ENCODE measurements at places on chromosomes 2 and 18. TPM values are rescaled to one million over a fixed set of nuclear protein-coding genes. Genes with fewer than 3 reads are reported as not detected.

TXNL1 gene
- total RNA-seq: 128 TPM

TMEFF2 gene
- 2.2 TPM for total RNA-seq

STK11IP gene
- 15.8 TPM for total RNA-seq

CPS1 gene
- 6.3 TPM for total RNA-seq

PROKR1 gene
- total RNA-seq: not detected

FAM228A gene
- not detected for total RNA-seq

FOXI3 gene
- not detected for total RNA-seq

PKDCC gene
- total RNA-seq: 24.0 TPM

TMEM182 gene
- 5.2 TPM for total RNA-seq

OSR1 gene
- total RNA-seq: not detected

BIN1 gene
- 50.8 TPM for total RNA-seq

ATP6V1C2 gene
- not detected for total RNA-seq

CBLN2 gene
- not detected for total RNA-seq

TNFRSF11A gene
- total RNA-seq: 7.0 TPM

REEP1 gene
- total RNA-seq: 2.7 TPM

AQP12A gene
- total RNA-seq: not detected

PROM2 gene
- total RNA-seq: 2.3 TPM

SERPINB3 gene
- total RNA-seq: not detected

ADRA2B gene
- 0.03 TPM for total RNA-seq

IL1F10 gene
- total RNA-seq: not detected

DCC gene
- not detected for total RNA-seq

LRRC30 gene
- total RNA-seq: not detected

FAM98A gene
- total RNA-seq: 37.5 TPM

ZNF396 gene
- total RNA-seq: 0.10 TPM

VSNL1 gene
- 30.3 TPM for total RNA-seq

ERMN gene
- total RNA-seq: not detected

UPP2 gene
- not detected for total RNA-seq

All from MG63 (cell line).